HFFc6 (cell line): ENCODE measurements at places on chromosomes 16 and 17.

DNA sequence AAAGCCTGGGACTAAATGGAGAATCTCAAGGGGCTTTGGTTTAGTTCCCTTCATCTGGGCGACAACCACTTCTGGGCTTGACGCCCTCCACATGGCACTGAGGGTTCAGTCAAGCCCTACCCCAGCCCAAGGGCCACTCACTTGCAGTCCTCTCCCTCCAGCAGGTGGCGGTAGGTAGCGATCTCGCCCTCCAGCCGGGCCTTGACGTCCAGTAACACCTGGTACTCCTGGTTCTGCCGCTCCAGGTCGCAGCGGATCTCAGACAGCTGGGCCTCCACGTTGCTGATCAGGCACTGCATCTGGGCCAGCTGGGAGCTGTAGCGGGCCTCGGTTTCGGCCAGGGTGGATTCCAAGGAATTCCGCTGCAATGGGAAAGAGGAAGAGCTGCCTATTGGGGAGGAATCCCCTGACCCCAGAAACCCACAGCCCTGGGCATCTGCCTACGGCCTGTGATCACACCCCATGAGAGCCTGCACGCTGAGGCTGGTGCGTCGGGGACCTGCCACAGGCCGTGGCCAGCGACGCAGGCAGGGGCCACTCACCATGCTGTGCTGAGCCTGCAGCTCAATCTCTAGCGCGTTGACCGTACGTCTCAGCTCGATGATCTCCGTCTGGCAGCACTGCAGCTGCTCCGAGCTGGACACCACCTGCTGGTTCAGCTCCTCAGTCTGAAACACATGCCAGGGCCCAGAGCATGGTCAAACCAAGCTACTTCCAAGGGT lies 2.7 kb downstream of the KRT36 start:
- DNase-seq: no peak

DNA sequence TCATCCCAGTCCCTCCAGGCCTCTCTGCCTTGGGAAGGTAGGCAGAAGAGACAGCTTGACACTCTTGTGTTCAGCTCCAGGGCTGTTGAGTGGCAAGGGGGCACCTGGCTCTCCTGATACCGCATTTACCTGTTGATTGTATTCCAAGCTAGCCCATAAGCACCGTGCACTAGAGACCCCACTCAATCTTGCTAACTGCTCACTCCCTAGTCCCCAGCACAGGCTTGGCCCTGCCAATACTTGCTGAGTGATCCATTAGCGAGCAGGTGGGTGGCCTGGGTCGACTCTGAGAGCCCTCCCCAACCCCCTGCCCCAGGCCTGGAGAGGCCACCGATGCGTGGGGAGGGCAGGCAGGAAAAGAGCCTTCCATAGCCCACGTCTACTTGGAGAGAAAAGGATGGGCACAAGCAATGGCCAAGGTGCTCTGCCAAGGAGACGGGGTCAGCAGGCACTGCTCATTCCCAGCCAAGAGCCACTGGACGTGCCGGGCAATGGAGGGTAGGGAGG lies 29.5 kb downstream of the FA2H start:
- DNase-seq: no peak

GRCh38 chr17:17435323-17435722 lies 41.5 kb upstream of the MED9 start:
- DNase-seq: peak; percentile 96

GRCh38 chr17:708132-708531 lies 6.5 kb downstream of the VPS53 start:
- no peak for DNase-seq

DNA sequence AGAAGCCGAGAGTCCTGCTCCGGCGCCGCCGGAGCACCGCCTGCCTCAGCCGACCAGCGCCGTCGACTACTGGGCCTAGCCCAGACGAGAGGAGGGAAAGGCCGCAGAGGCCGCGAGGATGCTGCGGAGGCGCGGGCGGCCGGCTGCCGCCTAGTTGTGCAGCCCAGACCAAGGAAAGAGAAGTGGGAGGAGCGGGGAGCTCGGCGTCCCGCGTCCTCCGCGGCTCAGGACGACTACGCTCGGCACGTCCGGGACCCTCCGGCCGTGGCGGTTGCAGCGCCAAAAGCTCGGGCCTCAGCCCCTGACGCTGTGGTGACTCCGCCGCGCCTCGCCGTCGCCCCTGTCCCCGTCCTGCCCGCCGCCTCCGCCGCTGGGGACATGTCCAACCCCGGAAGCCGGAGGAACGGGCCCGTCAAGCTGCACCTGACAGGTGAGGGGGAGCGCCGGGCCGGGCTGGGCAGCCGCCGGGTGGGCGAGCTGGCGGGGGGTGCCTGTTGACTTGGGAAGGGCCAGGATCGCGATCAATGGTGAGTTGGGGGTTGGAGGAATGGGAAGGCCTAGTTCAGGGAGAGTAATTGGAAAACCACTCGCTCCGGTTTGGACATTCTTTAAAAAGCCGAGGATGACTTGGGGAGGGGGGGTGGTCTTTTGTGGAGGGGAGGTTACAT lies 37.7 kb downstream of the RNF135 start:
- DNase-seq: peak; percentile 46

DNA sequence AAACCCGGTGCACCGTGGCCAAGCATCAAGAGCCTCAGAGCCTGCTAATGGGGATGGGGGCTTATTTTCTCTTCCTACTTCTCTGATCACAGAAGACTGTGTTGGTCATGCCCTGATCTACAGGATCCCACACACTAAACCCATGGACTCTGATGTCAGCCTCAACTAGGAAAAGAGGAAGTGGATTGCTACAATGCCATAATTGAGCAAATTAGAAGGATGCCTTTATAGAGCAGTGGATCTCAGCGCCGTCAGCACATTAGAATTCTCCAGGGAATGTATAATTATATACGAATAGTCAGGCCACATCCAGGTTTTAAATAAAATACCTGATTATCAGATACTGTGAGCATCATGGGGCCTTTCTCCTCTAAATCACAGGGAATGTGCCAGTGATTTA lies 64.8 kb downstream of the VAT1L start:
- no peak for DNase-seq

GRCh38 chr17:51045621-51046020 lies 75.0 kb downstream of the SPAG9 start:
- DNase-seq: no peak

DNA sequence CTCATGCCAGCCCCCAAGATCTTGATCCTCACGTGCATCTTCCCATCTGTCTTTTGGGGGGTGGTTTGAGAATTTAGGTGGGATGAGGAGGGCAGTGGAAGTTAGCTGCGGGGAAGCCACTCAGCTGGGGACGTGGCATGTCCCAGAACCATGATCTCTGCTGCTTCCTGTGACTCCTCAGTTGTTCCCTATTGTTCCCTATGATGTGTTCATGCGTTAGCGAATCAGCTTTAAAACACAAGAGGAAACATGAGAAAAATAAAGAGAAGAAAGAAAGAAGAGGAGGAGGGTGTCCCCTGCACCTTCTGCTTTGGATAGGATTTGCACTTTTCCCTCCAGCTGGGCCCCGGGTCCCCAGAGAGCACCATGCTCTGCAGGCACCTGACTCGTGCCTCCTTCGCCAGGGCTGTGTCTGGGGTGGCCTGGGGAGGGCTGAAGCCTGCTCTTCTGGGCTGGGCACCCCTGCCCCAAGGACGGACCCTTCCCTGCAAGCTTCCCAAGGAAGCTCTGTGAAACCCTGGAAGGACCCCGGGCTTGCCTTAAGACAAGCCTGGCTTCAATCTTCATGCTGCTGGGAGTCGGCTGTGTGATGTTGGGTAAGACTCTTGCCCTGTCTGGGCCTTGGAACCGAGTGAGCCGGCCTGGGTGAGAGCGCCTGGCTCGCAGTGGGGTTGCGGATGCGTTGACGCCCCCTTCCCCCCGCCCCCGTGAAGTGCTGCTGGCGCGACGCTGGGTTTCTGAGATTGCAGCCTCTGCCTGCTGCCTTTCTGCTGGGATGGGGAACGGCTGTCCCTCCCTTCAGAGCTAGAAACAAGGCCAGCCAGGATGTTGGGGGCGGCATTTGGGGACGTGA lies 62.8 kb upstream of the CIBAR2 start:
- DNase-seq: peak; percentile 19

- DNase-seq: no peak
Measured at GRCh38 chr17:6660805-6661463, 9.4 kb downstream of the C17orf100 start.

DNA sequence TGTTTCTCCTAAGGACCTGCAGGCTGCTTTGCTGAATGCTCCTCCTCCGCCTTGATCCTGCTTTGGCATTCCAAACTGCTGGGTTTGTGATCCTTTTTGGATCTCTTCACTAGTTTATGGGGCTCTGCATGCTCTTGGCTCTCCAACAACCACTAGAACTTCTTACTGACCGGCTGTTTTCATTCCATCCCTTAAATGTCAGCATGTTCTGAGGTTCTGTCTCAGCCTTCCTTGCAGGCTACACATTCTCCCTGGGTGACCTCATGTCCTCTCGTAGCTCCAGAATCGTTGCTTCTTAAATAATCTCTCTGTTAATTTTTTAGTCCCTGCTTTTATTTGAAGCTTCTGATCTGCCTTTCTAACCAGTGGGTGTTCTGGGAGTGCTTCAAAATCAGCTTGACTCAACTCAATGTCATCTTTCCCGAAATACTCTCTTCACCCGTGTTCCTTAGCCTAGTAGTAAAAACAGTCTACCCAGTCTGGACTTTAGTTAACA lies 119.0 kb upstream of the HS3ST2 start:
- peak; percentile 97 for DNase-seq

- DNase-seq: no peak
Measured at GRCh38 chr16:17395849-17396480, 74.8 kb downstream of the XYLT1 start.

- peak; percentile 1 for DNase-seq
Measured at GRCh38 chr16:66605177-66605978, 874 bp downstream of the CMTM3 start.
